Hematopoietic multipotent progenitor cell (in vitro differentiated cells): ENCODE measurements at places on chromosomes 16 and 17.

GRCh38 chr16:19841184-19841583 lies 43.5 kb downstream of the GPRC5B start:
- no peak for DNase-seq

- no peak for DNase-seq
These were observed 24.3 kb downstream of the TAC4 start for GRCh38 chr17:49823614-49824013.

- DNase-seq: no peak
These were observed 422.8 kb downstream of the RBFOX1 start for GRCh38 chr16:7755347-7755882.

- no peak for DNase-seq
These were observed 29.4 kb downstream of the COG7 start for GRCh38 chr16:23423496-23424049.

- DNase-seq: no peak
These were observed at the start of gene HOXB6 for GRCh38 chr17:48604770-48605329. Gene HOXB6, minus strand, starts transcription at chr17:48604986. Its CDS starts 6,836 bp downstream, at chr17:48598150.

DNA sequence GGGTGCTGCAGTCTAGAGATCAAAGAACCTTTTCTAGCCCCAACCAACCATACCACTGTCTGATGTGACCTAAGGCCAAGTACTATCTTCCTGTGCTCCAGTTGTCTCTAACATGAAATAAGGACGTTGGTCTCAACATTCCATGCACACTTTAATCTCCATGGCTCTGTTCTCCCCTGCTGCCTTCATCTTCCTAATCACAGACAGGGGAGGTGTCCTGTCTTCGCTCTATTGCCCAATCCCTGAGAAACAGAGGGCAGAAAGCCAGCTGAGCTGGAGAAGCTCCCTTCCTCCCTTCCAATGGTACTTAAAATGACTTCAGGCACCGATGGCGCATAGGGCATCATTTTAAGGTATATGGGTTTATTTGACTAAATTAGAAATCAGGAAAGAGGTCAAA lies 148.9 kb upstream of the GNAO1 start:
- DNase-seq: no peak

GRCh38 chr16:4264546-4264945 lies 8.3 kb downstream of the TFAP4 start:
- DNase-seq: no peak

GRCh38 chr16:65136681-65137080 lies 14.8 kb upstream of the CDH11 start:
- DNase-seq: no peak

DNA sequence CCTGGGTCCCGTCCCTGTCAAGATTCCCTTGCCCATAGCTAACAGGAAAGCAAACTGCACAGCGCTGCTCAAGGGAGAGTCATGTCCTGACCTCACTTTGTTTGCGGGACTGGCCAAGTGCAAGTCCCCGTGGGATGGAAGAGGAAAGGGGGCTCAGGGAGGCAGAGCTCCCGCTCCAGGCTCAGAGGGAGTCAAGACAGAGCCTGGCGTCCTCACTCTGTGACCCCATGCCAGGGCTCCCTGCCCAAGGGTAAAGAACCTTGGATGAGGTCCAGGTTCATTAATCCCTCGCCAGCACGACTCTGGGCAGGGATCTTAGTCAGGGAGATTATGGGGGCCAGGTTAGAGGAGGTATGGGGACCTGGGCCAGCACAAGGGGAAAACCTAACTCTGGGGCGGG lies 51.5 kb upstream of the CBX4 start:
- DNase-seq: no peak

GRCh38 chr16:25036561-25036960 lies 21.4 kb upstream of the ARHGAP17 start:
- no peak for DNase-seq

GRCh38 chr17:81867170-81867990 lies 3.8 kb downstream of the ARHGDIA start:
- DNase-seq: no peak

- DNase-seq: no peak
These were observed 254.1 kb upstream of the N4BP1 start for GRCh38 chr16:48864055-48864454.

DNA sequence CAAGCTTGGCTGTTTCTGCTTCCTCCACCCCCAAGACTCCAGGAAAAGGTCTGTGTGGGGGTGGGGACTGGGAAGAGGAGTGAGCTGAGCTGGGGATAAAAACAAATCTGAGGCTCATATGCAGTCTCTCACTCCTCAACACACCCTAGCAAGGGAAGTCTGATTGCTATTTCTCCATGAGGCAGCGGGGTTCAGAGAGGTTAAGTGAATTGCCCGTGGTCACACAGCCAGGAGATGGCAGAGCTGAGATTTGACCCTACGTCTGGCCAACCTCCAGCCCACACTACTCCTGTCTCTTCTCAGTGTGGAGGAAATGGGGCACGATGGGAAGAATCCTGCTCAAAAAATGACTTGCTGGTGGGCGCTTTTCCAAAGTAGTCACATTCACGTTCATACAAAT lies 4.8 kb upstream of the ABCC3 start:
- DNase-seq: no peak

- DNase-seq: no peak
These were observed 8.2 kb downstream of the KRT9 start for GRCh38 chr17:41563607-41564170.
